Tibial nerve (tissue), 4 donors: ENCODE measurements at places on chromosomes 6 and 20.
A peak's percentile ranks its signal among the peaks of the same experiment; 100 is the strongest.

GRCh38 chr6:45076217-45076930, 251.8 kb upstream of the RUNX2 start:
- DNase-seq = no peak

- no peak for DNase-seq
Observed at GRCh38 chr6:170227996-170228945, 62.6 kb downstream of the DLL1 start.

- DNase-seq = peak; percentile 48
Observed at GRCh38 chr20:25178563-25179438, 16.7 kb upstream of the ENTPD6 start.

GRCh38 chr6:27873021-27873940, 38.9 kb downstream of the OR2B2 start:
- DNase-seq = no peak

- no peak for DNase-seq
Observed at GRCh38 chr20:17693444-17694001, 6.2 kb upstream of the BANF2 start.

DNA sequence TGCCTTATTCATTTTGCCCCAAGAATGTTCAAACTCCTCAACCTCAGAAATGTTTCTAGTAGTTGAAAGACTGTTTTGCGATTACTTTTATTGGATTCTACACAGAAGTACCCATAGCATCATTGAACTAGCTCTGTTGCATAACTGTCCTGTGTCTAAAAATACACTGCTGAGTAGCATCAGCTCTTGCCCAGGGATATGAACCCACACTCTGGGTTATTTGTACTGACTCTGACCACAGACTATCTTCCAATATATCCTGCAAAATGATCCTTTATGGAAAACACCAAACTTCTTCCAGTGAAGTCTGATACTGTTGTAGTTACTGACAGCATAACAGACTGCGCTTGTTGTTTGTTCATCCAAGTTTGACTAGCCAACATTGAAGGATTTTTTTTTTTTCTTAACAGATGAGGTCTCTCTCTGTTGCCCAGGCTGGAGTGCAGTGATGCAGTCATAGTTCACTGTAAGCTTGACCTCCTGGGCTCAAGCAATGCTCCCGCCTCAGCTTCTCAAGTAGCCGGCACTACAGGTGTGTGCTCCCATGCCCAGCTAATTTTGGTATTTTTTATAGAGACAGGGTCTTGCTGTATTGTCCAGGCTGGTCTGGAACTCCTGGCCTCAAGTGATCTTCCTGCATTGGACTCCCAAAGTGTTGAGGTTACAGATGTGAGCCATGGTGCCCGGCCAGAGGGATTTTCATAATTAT, 49.9 kb downstream of the TULP4 start:
- no peak for DNase-seq

DNA sequence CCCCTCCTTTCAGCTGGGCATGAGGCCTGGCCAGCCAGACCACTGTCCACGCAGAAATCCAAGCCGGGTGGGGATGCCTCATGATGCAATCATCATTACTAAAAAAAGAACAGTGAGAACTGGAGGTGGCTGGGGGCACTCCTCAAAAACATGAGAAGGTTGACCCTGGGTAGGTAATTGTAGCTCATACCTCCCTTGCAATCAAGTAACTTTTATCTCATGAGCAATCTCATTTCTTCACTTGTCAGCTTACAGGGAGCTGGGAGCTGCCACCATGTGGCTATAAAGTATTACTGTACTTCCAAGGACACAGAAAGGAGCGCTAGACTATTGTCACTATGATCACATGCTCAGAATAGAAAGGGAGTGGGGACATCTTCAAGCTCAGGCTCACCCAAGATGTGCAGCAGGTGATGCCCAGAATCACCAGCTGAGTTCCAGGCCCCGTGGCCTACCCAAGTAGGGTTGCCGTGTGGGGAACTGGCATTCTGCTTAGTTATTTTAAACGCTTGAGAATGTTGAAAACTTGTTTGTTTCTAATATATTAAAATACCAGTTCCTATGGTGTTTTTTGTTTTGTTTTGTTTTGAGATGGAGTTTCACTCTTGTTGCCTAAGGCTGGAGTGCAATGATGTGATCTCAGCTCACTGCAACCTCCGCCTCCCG, 3.0 kb upstream of the CDH26 start:
- no peak for DNase-seq

GRCh38 chr6:45961125-45961524, 54.5 kb downstream of the CLIC5 start:
- no peak for DNase-seq
